T-helper 17 cell (primary cell): ENCODE measurements at places on chromosomes 16 and 17. TPM values are rescaled to one million over a fixed set of nuclear protein-coding genes. Genes with fewer than 3 reads are reported as not detected.

DNA sequence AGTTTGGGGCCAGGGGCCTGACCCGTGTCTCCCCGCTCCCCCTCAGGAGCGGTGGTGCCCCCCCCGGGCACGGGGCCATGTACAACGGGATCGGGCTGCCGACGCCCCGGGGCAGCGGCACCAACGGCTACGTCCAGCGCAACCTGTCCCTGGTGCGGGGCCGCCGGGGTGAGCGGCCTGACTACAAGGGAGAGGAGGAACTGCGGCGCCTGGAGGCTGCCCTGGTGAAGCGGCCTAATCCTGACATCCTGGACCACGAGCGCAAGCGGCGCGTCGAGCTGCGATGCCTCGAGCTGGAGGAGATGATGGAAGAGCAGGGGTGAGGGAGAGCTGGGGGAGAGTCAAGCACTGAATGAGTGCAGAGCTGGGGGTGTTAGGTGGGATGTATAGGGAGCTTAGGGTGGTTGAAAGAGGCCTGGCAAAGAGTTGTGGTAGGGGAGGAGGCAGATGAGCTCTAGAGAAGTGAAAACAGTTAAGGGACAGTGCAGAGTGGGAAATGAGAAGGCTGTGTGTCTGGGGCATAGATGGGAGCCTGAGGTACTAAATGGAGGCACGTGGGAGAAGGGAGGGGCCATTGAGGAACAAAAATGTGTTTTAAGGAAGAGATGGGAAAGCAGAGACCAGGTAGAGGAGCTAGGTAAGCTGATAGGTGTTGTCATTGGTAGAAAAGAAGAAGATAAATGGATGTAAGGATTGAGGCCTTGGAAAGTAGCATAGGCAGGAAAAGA lies 4.0 kb downstream of the SRRM2 start:
- DNase-seq = no peak

- no peak for DNase-seq
Observed at GRCh38 chr16:25691519-25692091, at the start of gene HS3ST4. Gene HS3ST4 (plus strand): TSS chr16:25691959.

DNA sequence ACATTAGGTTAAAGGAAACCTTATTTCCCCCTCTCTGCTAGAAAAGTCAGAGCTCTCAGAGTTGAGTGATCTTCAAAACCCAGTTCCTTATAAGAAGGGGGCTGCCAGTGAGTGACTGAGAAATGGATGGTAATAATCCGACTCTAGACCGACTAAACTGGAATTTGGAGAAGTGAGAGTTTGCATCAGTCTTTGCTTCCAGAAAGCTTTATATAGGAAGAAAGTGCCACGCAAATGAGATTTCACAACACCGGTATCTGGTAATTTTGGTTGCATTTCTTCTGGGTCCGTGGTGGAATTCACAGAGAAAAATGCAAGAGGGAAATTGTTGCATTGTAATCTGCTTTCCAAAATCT lies 271.4 kb downstream of the MAF start:
- no peak for DNase-seq

GRCh38 chr16:80142281-80142680 lies 398.5 kb upstream of the DYNLRB2 start:
- no peak for DNase-seq

DNA sequence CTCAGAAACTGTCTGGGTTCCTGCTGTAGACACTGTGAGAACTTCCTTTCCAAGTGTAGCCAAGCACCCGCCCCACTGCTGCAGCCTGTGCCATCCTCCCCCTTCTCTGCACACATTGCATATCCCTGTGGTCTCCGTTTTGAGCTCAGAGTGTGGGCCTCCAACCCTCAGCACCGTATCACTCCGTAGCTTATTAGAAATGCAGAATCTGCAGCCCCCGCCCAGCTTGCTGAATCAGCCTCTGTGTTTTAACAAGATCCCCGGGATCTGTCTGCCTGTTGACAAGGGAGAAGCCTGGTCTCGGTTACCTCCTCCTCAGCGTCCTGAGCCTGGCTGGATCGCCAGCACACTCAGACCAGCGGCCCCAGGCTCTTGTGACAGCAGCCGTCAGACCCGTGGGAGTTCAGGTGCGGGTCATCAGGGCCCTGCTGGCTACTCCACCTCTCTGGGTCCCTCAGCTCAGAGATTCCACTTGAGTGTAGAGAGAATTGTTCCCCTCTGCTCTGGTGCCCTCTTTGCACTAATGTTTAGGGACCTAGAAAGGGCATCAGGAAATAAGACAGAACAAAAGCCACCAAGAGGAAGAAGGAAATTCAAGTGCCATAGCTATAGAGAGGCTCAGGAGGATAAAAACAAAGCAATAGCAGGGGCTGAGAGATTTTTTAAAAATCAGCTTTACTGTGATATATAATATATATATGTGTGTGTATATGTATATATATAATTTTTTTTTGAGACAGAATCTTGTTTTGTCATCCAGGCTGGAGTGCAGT lies 92.3 kb downstream of the PITPNC1 start:
- no peak for DNase-seq

- no peak for DNase-seq
Observed at GRCh38 chr16:69253870-69254341, 57.2 kb upstream of the VPS4A start.

GRCh38 chr17:13510062-13510461 lies 91.7 kb downstream of the HS3ST3A1 start:
- no peak for DNase-seq

GRCh38 chr16:88427376-88427775 lies 25.7 kb upstream of the ZFPM1 start:
- DNase-seq = no peak

GRCh38 chr17:68840073-68840472 lies 115.1 kb downstream of the ABCA8 start:
- DNase-seq = no peak

DNA sequence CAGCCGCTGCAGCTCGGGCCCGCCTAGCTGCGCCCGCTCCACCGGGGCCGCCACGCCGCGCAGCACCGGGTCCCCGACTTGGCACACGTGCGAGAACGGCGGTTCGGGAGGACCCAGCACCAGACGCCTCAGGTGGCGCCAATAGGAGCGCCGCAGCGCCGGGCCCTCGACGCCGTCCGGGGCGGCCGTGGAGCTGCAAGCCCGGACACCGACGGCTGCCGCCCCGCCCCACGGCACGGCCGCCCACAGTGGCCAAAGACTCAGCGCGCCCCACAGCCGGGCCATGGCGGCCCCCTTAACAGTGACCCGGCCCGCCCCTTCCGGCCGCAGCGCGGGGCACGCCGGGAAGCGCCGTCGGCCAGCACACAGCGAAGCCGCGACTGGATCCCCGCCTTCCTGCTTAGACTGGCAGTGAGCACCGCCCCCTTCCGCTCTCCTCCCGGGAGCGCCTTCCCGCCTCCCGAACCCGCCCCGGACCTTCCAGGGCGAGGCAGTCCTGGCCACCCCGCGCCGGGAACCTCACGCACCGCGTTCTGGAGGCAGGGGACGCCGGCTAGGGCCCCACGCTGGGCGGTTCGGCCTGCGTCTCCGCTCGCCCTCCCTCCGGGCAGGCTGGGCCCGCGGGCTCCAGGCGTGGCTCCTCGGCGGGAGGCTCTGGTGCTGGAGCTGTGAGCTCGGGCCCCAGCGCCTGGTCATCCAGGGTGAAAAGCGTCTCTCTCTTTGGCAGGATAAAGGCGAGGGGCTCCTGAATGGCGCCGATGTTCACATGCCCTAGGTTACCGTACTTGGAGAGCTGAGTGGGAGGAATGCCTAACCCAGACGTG lies at the start of gene PDF:
Gene PDF, minus strand, starts transcription at position 303 of the 824 bp plus-strand sequence. Its CDS starts 18 bp downstream, at position 285.
- DNase-seq = peak; percentile 84

DNA sequence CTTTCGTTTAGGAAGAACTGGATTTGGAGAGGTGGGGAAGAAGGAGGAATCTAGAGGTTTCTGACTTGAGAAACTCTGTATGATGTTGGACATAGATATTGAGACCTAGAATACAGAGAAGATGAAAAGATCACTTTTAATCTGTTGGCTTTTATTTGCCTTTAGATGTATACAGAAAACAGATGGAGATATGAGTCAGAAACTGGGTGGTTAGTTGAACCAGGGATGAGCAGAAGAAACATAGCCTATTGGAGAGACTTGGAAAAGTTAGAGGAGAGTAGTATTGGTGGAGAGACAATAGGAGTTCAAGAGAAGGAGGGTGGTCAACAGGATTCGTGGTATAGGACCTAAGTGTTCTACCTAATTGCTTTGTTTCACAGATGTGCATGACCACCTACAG lies 5.1 kb downstream of the PHAF1 start:
- no peak for DNase-seq

- peak; percentile 60 for DNase-seq
Observed at GRCh38 chr17:74852237-74853047, 7.2 kb downstream of the GRIN2C start.

GRCh38 chr16:24543949-24544348 lies 4.6 kb downstream of the RBBP6 start:
- no peak for DNase-seq

DNA sequence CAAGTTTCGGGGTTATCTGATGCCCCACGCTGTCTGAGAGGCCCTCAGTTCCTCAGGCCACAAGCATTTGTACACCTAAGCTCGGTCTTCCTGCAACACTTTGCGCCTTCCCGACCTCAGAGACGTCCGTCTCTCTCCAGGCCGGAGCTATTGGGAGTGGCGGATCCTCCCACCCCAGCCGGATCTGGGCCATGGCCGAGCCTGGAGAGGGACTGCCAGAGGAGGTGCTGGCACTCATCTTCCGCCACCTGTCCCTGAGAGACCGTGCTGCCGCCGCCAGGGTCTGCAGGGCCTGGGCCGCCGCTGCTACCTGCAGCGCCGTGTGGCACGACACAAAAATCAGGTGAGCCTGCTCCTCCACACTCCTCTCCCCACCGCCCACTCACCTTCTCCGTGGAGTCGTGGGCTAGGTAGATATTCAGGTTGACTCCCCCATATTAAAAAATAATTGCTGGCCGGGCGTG lies 1.9 kb downstream of the FBXL8 start:
- DNase-seq = no peak

The NUTF2 gene
- total RNA-seq = 66.8 TPM

The KRTAP1-5 gene
- total RNA-seq = not detected

The CDIP1 gene
- total RNA-seq = 20.2 TPM

The PLA2G10 gene
- not detected for total RNA-seq

The CCDC78 gene
- total RNA-seq = 3.7 TPM

The STARD3 gene
- 60.9 TPM for total RNA-seq
